ENCODE measurements at places on chromosomes 4 and X.

DNA sequence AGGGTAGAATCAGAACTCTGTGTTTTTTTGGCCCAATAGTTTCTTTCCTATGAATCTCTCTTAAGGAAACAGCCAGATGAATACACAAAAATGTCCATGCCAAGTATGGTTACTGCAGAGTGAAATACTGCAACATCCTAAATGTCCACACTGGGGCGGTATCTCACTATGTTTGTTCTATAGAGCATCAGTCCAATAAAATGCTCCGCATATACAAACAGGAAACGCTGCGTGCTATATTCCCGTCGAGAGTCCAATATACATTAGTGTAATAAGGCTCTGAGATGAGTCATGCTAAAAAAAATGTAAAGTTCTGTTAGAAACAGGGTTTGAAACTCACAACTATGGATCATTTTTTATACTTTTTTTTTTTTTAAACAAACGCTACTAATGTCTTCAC is 72.9 kb upstream of the ENOX2 start:
- DNase-seq, result peak; percentile 24

DNA sequence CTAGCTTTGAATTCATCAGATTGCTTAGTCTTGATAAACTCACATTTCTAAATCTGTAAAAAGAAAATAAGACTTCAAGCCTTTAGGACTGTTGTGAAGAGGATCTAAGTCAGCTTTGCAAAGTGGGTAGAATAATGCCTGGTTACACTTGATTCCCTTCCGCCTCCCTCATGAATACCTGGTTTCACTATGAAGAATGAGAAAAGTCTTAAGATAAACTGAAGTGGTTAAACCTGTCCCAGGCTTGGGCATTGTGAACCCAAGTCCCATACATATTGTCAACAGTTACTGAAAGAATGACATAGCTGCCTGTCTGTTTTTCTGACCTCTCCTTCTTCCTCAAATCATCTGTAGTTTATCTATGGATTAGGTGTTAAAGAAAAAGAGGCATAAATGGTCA is 16.7 kb upstream of the GBA3 start:
- DNase-seq, result no peak

DNA sequence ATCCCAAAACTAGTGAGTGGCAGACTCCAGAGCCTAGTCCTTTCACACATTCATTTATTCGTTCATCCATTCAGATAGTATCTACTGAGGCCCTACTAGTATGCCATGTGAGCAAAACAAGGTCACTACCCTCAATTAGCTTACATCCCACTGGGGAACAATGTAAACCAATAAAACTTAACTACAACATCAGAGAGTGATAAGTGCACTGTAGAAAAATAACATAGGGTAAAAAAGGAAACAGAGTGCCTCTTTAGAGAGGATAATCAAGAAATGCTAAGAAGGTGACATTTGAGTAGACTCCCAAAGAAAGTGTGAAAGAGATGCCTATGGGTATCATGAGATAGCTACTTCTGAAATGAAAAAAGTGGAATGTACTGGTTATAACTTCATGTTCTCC is 18.5 kb downstream of the PAPSS1 start:
- no peak for DNase-seq

- DNase-seq, result no peak
These were observed 10.2 kb upstream of the CYTL1 start for GRCh38 chr4:5029447-5029846.

DNA sequence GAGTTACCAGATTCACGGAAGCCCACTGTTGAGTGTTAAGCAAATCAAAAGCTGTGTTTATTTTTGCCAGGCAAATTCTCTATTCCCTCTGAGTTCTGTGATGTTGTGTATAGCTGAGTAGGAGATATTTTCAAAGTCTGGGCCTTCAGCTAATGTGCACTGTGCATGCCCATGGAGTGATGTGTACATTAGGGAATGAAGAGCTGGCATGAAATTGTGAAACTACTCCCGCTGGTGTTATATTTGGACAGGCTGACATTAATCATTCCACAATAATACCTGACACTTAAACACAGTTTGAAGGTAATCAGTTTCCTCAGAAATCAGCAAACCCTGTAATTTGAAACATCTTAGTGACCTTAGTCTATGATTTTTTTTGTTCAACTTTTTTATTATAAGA is 88.1 kb upstream of the MBNL3 start:
- no peak for DNase-seq

DNA sequence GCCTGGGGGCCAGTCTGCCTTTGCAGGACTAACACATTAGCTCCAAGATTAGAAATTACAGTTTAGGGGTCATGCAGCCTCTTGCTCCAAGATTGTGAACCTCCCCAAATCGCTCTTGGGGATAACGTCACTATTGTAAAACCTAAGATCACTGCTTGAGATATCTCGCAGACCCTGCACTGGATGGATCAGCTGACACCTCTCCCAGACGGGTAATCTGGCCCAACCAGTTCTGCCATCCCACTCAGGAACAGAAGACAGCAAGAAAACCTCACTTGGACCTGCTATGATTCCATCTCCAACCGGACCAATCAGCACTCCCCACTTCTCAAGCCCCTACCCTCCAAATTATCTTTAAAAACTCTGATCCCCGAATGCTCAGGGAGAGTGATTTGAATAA is 431.2 kb downstream of the GPM6A start:
- DNase-seq, result no peak

DNA sequence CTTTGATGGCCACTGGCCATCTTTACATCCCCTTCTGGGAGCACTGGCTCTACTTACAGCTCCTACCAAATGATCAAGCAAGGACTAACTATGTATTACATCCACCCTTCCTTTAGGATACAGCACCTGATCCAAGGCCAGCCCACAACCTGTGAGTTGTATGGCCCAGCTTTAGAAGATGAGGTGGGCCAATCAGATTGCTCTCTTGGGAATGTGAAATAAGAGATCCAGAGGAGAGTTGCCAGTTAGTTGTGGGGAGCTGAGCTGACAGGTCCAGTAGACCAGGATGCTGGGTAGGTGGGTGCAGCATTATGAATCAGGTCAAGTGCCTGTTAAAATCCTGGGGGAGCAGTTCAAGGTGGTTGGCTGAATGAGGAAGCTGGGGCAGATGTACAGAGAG is 111.5 kb downstream of the GNL3L start:
- no peak for DNase-seq

DNA sequence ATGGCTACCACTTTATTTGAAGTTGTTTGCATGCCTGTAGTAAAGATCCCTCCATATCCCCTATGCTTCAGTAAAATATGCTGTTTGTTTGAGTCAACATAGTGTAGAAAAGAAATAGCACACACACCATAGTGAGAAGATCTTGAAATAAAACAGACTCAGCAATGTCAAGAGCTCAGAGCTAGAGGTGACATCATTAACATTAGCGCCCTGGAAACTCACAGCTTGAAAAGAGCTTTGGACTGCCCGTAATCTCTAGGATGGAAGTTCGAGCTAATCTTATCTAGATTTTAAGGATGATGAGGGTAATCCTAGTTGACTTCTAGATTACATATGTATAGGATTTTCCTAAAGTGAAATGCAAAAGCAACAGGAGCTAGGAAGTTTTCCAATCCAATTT is 275.6 kb downstream of the SMARCA1 start:
- DNase-seq, result no peak

DNA sequence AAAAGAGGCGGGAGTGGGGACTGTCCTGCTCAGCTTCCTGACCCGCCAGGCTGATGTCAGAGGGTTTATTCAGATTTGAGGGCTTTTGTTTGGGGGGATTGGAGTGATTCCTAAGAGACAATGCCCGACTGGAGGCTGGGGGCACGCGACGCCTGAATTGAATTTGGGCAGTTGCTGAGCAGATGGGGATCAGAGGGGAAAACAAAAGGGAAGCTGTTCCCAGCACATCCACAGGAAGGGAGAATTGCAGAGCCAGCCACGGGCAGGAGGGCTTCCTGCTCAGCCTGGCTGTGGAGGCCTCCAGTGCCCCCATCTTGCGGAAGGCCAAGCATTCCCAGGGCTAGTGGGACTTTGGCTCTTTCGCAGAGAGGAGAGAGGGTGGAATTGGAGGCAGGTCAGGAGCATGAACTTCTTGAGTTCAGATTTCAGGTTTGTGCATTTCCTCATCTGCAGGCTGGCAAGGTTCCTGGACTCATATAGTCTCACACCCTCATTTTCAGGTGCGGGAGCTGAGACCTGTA is 162.8 kb downstream of the NHS start:
- DNase-seq, result no peak

DNA sequence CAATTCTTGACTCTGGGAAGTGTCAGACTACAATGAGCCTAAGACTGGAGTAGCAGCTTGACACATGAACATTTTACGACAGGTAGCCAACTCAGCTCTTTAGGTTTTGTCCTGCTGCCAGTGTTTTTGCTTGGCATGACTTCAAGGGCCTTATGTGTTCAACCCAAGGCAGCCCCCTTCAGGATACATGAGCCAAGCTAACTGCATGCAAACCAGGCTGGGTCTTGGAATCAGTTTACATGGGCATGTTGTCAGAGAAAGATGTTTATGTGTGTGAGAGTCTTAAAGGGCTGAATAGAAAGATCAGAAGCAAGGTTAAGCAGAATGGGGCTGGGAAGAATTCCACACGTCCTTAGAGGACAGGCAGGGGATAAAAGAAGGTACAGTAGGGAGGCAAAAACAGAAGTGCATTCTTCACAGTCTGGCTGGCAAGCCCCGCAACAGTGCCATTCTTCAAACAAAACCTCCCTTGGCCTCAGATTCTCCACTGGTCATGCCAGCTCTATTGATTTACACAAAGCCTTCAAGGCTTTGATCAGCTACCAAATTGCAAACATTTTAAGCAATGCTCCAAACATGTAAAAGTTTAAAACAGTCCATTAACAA is 97.3 kb downstream of the NKX6-1 start:
- DNase-seq, result no peak

GRCh38 chrX:78838709-78839108 is 91.2 kb downstream of the LPAR4 start:
- DNase-seq, result no peak

DNA sequence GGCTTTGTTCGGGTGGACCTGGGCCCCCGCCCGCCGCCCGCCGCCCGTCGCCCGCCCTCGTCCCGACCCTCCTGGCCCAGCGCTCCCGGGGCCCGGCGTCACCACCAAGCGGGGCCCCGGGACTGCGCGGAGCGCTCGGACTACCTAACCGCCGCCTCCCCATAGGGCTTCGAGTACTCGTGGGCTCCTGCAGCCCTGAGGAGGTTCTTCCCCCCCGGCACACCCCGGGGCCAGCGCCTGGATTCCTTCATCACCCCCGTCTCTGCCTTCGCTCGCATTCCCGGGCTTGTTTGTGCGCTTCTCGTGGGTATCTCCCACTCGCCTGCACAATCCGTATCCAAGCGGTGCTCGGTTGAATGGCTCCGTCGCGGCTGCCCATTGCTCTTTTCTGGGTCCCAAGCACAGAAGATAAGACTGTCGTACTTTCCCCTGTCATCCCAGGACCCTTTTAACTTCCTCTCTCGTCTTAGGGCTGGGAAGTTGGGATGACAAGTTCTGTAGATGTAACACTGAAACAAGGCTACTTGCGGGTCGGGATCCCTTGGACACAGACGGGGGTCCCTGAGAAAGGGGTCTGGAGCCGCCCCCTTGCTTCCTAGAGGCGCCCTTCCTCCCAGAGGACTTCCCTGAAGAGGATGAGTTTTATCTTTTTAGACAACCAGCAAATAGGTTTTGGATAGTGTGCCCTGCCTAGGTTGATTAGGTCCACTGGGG is 565 bp downstream of the MOB1B start:
- no peak for DNase-seq
